Right cardiac atrium (tissue), 5 donors: ENCODE measurements at places on chromosomes 4 and X. TPM values are rescaled to one million over a fixed set of nuclear protein-coding genes. Genes with fewer than 3 reads are reported as not detected.

- DNase-seq = no peak
These were observed 673.6 kb upstream of the TENM3 start for GRCh38 chr4:181569553-181569952.

Gene GYPE
- total RNA-seq = 1.7 TPM

DNA sequence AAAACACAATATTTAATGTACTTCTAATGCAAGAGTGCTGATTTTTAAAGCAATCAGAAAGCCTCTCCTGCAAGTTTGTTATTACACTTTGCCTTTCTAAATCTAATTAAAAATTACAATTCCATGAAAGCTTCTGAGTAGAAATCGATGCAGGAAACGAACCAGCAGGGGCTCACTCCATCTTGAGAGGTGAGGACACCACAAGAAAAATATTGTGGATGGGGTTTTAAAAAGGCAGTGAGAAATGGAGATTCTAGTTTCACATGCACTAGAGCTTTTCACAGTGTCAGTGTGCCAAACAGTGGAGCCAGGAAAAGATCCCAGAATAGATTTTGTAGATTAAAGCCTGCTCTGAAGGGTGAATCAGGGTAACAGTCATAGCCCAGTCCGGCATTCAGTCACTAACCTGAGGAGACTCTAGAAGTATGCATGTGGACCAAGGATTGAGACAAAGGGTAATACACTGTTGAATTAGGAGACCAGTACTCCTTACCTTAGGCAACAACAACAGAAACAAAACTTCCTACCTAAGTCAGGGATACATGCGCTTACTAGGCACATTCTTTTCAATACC, 362.3 kb downstream of the NAF1 start:
- no peak for DNase-seq

GRCh38 chr4:79650217-79650616, 242.2 kb upstream of the GK2 start:
- DNase-seq = no peak

DNA sequence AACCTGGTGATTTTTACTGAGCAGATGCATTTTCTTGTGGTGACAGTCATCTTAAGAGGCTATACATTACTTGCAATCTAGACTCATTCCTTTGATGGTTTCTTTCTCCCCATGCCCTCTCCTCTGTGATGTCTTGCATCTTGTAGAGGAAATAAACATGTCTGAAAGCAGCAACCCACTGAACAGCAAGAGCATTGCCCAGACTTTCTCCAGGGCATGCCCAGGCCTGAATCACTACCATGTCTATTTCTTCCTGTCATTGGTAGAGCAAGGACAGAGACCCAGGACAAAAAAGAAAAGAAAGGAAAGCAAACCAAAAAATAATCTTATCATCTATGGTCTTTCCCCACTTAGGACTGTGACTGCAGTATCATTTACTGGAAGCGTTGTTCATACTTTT, 326.1 kb downstream of the HNRNPD start:
- DNase-seq = no peak

Gene PDE6B
- 7.5 TPM for total RNA-seq
